Activated gamma-delta T cell treated with anti-CD3 and anti-CD28 coated beads, Interleukin-2, amount 50 U/mL, for 16 hours (primary cell): ENCODE measurements at places on chromosomes 3 and 15.

DNA sequence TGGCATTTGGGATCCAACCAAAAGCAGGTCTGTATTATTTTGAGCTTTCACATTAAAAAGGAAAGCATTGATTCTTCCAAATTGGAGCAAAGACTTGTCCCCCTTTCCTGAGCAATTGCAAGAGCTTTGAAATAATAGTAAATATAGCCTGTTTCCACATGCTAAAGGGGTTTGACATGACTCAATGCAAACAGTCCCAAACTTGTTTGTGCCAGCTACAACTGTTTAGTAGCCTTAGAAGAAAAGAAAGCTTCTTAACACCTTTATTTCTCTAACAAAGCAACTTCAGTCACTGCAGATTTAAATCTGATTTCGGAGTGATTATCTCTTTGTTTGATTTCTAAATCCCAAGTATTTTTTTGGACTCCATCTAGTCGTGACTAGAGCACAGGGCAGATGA lies 180.2 kb downstream of the SEMA6D start:
- DNase-seq, result no peak

- DNase-seq, result no peak
Observed at GRCh38 chr3:149828390-149828789, 15.4 kb downstream of the RNF13 start.

DNA sequence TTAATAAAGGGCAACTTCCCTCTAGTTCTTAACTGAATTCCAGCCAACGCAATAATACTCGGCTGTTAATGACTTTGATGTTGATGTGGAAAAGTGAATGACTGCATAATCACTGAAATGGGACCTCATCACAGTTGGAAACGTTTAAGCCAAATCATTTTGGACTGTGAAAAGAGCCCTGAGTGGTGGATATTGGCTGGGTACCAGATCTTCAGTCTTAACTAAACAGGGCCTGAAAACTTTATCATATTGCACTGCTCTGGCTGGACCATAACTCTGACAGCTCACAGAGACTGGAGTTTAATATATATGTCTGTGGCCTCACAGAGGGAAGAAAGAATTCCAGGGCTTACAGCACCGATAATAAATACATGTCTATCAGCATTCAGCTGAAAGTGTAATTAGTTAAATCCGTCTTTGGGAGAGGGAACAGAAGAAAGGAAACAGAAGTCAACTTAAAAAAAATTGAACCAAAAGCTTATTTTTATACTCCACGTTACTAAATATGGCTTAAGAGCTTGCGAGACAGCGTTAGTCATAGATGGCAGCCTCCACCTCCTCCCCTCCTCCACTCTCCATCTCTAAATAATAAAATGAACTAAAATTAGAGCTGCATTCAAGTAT lies 222.3 kb upstream of the CDIN1 start:
- DNase-seq, result no peak

DNA sequence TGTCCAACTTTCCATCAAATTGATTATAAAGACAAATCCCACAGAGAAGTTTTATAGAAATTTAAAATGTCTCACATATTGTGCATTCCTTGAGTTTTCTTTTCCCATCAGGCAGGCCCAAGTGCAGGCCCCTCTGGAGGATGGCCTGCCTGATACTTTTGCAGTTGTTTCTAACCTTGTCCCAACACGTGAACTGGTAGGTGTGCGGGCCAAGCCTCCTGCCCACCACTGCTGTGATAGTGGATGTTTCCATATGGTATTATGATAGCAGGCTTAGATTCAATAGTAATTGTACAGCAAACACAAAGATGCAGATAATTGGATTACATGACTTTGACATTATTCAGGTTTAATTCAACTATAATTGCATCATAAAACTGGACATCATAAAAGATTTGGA lies 1.4 kb downstream of the P2RY12 start:
- no peak for DNase-seq

- DNase-seq, result no peak
Observed at GRCh38 chr15:53110999-53111398, 320.9 kb upstream of the ONECUT1 start.
